SK-N-DZ (cell line): ENCODE measurements at places on chromosomes 4 and X.
A peak's percentile ranks its signal among the peaks of the same experiment; 100 is the strongest.

DNA sequence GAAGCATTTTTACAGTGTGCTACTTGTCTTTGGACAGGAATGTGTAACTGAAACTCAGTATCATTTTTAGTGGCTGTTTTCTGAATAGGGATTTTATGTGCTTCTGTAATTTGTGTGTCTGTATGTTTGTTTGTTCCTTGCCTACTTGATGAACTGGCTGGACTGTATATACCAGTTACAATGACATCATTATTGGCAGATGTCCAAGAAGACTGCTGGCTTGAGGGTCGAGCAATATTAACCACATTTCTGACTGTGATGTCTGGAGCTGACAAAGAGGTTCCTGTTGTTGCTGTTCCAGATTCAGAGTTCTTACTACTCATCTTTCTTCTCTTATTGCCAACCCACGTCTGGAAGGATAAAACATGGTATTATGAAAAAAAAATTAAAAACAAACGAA is 33.0 kb downstream of the HDX start:
- DNase-seq = peak; percentile 44

GRCh38 chr4:153227469-153228075 is 23.3 kb downstream of the TRIM2 start:
- DNase-seq = no peak

GRCh38 chr4:101123231-101123630 is 224.1 kb downstream of the PPP3CA start:
- no peak for DNase-seq

GRCh38 chrX:78476701-78477100 is 149.3 kb upstream of the CYSLTR1 start:
- no peak for DNase-seq

GRCh38 chrX:140502491-140503237 is 2.2 kb downstream of the SOX3 start:
- DNase-seq = no peak

- DNase-seq = no peak
These were observed 899 bp upstream of the ZFP92 start for GRCh38 chrX:153410373-153410772.

GRCh38 chr4:7242766-7243165 is 50.4 kb downstream of the SORCS2 start:
- DNase-seq = no peak

DNA sequence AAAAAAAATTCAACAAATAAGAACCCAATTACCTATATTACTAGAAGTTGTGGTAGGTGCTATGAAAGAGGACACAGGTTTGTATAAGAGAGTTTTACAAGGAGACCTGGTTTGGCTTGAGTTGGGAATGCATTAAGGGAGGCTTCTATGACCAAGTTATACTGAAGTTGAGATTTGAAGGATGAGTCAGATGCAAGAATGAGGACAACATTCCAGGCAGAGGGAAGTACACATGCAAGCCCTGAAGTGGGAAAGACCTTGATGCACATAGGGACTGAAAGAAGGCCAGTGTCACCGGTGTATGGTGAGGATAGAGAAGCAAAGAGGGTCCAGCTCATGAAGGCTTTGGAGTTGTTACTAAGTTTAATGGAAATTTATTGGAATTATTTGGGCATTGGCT is 52.2 kb downstream of the ANK2 start:
- DNase-seq = no peak

DNA sequence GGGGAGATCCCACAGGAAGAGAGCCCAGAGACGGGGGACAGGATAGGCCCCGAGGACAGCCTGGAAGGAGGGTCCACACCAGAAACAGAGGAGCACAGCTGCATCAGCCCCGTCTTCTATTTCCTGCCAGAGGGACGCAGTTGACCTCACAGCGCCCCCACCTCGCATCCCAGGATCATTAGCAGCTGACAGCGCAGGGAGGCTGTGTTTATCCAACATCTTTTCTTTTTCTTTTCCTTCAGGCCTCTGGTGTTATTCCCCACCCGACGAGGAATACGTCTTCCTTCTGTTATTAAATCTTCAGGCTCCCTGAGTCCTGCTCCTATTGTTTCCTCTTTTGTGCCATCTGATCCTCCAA is 75.4 kb downstream of the DCHS2 start:
- peak; percentile 9 for DNase-seq

DNA sequence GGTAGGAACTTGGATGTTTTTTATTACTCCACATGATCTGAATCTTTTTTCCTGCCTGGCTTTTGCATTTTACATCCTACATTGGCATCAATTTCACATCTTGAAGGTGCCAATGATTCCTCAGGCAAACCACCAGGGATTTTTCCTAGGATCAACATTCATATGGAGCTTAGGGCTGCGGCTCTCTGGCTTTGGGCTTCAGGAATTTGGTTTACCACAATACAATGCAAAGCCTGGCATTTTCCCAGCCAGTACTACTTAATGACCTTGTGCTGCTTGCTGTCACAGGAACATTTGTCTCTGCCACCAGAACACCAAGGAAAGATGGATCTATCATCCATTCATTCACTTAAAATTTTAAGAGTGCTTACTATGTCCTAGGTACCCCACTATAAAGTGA is 180.7 kb downstream of the PDGFC start:
- no peak for DNase-seq

DNA sequence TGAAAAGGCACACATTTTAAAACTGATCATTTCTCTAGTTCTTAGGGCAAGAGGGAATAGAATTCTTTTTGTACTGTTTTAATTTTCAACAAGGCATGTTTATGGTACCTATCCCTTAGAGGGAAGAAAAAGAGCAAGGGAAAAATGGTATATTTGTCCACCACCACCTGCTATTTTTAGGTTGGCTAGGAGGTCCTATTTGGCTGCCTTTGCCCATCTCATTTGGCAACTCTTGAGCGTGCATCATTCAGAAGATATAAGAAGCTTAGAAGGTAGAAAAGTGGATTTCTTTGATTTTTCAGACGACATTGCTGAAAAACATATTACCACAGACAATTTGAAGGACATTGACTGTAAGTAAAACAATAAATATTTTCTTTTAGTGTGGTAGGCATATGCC is 69.0 kb downstream of the DCK start:
- DNase-seq = no peak

DNA sequence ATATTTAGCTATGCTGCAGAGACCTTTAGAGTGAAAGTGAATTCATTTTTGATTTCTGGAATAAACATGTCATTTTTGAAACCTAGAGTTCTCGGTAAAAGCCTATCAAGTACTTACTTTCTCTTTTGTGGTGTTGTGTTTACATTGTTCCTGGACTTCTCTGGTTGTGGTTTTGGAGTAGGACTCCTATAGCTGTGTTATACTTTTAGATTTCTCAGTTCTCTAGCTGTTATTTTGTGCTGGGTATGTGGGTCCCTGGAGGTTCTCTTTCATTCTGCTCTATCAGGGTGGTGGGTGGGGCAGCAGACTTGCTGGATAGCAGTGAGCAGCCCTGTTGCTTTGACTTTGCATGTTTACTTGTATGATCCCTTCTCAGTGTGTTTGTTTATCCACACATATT is 25.6 kb upstream of the MSMO1 start:
- DNase-seq = no peak

DNA sequence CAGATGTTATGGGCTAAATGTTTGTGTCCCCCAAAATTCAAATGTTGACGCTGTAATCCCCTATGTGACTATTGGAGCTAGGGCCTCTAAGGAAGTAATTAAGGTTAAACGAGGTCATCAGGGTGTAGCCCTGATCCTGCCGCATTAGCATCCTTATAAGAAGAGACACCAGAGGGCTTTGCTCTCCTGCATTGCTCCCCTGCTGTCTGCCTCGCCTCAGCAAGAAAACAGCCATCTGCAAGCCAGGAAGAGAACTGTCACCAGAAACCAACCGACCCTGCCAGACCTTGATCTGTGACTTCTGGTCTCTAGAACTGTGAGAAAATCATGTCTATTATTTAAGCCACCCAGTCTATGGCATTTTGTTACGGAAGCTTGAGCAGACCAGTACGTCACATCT is 331.9 kb downstream of the DCTD start:
- peak; percentile 17 for DNase-seq

GRCh38 chrX:65035446-65035770 is 59.2 kb upstream of the ZC4H2 start:
- DNase-seq = peak; percentile 69

- DNase-seq = no peak
These were observed 95.4 kb upstream of the BANK1 start for GRCh38 chr4:101695176-101695575.

DNA sequence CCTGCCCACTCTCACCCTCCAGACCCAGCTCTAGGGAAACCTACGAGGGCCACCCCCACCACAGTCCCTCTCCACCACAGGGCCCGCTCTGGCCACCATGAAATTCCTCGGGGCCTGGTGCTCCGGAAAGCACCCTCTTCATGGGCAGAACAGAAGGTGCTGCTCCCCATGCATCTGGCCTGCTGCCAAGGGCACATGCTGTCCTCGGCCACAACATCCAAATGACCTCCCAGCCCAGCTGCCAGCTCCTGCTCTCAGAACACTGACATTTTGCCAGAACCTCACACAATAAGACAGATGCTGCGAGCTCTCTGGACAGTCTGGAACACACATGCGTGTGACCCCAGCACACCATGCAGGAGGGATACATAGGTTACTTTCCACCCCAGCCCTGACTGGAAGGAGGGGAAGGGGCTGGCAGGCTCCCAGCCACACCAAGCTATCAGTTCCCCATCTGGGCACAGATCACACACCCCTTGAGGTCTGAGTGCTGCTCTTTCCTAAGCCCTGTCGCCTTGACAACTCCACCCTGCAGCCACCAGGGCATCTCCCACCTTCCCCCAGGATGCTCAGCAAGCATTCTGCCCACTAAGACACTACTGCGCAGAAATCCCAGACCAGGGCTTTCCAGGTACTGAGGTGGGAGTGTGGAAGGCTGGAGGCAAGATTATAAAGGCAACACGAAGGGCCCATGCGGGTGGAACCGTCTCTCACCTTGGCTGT is 5.8 kb downstream of the CCNQ start:
- DNase-seq = no peak

GRCh38 chr4:82784681-82785610 is 13.7 kb downstream of the SCD5 start:
- no peak for DNase-seq

DNA sequence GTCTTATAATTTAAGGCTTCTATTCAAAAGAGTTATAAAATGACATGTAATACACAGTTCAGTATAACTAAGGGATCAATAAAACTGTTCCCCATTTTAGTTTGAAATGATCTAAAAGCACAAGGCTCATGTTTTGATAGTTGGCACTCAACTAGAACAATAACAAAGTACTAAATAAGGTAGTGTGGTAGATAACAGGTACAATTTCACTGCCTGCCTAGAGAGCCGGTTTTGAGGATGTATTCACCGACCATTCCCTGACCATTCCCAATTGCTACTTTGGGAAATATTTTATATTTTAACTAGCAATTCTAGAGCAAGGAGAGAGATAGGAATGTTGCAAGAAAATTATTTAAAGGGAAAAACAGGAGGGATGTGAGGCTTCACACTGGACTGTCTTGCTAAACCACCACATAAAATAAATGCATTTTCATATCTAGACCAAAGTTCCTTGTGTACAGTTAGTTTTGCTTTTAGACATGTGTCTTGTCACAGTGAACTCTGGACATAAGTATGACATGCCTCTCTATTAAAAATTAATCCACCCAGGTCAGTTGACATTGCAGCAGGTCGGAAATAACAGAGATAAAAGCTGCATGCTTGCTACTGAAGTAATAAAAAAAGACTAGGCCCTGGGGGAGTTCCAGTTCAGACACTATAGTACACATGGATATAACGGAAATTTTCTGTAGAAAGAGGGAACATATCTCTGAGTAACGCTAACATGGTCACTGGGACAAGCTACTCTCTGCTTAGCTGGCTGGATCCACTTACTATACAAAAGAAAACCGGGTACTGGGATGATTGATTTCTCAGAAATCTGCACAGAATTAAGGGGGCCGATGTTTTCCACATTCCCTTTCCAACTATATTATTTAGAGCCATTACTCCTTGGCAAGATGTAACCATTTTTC is 56.3 kb upstream of the NAP1L5 start:
- DNase-seq = no peak

- DNase-seq = no peak
These were observed 53.0 kb downstream of the SHOX start for GRCh38 chrX:683576-683975.

DNA sequence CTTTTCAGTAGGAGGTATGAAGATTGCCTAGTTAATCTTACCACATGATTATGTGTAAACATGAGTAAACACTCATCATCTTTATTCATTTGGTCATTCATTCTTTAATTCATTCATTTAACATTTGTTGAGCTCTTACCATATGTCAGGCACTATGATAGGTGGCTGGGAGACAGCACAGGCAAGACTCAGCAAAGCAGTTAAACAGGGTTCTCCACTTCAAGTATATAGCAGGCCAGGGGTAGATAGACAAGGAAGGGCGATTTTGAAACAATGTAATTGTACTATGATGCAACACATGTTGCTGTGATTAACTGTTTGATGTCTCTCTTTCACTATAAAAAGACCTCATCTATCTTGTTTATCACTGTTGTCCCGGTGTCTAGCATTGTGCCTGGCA is 84.3 kb upstream of the GPR101 start:
- no peak for DNase-seq

DNA sequence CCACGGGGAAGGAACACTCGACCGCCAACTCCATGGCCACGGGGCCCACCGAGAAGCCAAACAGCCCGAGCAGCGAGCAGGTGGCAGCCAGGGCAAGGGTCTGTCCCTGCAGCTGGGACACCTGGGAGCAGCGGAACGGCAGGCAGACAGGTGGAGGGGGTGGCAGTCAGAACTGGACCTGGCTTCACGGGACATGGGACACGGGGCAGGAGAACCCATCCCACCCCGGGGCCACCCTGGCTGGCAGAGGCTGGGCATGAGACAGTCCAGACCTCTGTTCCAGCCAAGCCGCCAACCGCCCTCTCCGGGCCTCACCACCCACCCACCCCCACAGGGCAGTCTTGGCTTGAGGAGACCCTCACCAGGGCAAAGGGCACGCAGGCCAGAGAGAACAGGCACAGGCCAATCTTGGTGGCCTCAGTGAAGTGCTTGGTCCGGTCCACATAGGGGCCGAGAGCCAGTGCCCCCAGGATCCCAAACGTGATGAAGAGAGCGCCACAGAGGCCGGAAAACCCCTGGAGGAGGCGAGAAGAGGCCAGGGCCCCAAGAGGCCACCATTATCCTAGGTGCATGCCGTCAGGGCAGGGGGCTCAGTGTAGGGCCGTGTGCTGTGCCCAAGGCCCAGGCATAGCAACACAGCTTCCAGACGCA is 5.6 kb downstream of the SLC49A3 start:
- no peak for DNase-seq

- DNase-seq = peak; percentile 40
These were observed 130.8 kb downstream of the CPZ start for GRCh38 chr4:8723222-8723980.

- DNase-seq = no peak
These were observed 86.2 kb upstream of the TSPAN5 start for GRCh38 chr4:98744372-98745150.

DNA sequence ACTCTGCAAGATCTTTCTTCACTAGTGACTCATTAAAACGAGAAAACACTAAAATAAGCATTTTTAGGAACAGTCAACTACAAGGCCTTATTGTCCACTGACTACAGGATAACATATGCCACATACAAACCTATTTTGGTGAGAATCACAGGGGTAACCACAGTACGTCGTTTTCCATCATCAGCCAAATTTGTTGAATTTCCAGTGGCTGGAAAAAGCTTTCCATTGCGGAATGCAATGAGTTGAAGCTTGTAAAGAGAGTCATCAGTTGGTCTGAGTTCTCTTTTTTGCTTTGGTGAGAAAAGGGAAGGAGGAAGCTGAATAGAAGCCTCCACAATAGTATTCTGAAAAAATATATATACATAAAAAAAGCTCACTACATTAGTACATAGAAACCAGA is 102.4 kb downstream of the ADGRA3 start:
- DNase-seq = no peak

- no peak for DNase-seq
These were observed 129.1 kb downstream of the CXXC4 start for GRCh38 chr4:104365618-104366017.

GRCh38 chr4:153790962-153791551 is 2.2 kb upstream of the SFRP2 start:
- DNase-seq = no peak
